CD4-positive, alpha-beta T cell treated with Interleukin-2 at 100 ng/mL for 4 hours (primary cell): ENCODE measurements at places on chromosomes 12 and 14.

DNA sequence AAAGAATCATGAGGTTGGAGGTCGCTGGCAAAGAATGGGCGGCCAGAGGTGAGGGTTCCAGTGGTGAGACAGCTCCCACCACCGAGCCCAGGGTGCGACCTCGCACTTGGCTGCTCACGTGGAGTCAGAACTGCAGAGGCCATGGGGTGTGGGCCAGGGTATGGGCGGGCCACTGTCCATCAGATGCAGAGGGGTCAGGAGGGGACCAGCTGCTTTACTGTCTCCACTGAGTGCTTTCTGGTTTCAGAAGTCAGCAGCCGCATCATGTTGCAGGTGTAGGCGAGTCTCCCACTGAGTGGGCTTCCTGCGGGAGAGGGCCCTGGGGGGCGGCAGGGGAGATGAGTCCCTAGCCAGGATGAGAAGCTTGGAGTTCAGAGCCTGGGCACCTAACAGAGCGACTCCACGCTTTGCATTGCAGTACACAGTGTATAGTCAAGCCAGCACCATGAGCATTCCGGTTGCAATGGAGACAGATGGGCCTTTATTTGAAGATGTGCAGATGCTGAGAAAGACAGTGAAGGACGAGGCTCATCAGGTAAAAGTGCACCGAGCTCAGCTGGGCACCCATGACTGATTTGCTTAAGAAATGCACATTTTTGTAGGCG is 46.9 kb upstream of the DYNC1H1 start:
- DNase-seq, result no peak

DNA sequence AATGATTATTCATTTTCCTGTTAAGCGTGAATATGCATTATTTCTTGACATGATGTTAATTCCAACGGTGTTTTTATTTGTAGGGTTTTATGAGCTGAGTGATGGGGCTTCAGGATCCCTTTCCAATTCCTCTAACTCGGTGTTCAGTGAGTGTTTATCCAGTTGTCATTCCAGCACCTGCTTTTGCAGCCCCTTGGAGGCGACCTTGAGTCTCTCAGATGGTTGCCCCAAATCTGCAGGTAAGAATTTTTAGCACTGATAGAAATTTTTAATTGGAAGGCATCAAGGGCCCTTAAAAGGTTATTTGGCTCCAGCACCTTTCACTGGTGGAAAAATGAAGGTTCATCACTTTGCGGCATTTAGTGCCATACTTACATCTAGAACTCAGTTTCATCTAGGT is 3.7 kb downstream of the DACT1 start:
- DNase-seq, result no peak

DNA sequence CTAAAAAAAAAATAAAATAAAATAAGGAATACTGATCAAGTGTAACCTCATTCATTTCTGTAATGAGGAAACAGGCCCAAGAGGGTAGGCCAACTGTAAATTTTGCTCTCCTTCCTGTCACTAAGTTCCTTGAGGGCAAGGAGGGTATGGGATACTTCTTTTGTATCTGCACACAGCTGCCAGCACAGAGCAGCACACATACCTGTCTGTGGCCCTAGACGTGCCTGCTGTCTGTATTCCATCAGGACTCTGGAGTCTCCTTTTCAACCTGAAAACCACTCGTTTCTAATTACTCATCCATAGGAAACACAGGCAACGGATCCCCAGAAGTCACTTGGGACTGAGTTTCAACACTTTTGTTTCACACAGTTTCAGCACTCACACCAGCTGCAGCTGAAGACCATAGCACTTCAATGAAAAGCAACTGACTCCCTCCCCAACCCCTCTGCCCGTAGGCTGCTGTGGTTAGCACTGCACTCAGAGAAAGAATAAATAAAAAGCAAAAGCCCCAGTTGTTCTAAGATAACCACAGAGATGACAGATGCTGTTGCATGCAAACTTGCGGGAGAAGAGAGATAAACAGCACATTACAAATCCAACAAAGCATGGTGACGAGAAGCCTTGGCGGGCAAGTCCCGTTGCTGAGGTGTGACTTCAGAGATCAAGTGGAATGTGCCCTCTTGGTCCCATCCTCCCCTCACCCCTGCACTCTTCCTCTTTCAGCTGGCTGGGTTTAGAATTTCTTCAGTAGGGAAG is 24.9 kb downstream of the CRACR2A start:
- peak; percentile 35 for DNase-seq

DNA sequence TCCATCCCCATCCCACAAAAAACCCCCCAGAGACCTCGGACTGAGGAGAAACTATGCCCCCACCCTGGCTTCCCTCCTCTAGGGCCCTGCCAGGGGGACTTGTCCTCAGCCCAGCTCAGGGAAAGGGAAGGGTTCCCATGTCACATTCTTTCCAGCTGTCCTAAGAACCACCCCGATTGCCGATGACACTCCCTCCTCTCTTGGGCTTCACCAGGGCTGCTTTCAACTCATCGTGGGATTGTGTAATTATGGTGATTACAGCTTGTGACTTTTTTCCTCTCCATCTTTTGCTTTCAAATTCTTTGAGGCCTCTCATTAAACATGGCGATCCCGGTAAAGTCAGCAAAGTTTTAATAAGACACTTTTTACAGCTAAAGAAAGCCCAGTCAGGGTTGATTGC is 344.0 kb downstream of the DPF3 start:
- DNase-seq, result no peak

DNA sequence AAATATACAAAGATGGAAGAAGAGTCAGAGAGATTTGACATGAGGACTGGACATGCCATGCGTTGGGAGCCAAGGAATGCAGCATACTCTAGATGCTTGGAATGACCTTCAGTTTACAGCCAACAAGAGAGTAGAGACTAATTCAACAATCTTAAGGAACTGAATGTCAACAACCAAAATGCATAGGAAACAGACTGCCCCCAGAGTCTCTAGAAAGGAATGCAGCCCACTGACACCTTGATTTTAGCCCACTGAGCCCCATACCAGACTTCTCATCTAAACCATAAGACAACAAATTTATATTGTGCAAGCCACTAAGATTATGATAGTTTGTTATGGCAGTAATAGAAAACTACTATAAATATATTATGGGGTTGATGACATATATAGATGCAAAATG is 611.2 kb downstream of the RPS29 start:
- no peak for DNase-seq

- DNase-seq, result no peak
These were observed 79.8 kb upstream of the SEL1L start for GRCh38 chr14:81613341-81614045.

- DNase-seq, result peak; percentile 56
These were observed 98.9 kb downstream of the PRKCH start for GRCh38 chr14:61420326-61420725.

- no peak for DNase-seq
These were observed 197.4 kb upstream of the DIO3 start for GRCh38 chr14:101363880-101364391.

DNA sequence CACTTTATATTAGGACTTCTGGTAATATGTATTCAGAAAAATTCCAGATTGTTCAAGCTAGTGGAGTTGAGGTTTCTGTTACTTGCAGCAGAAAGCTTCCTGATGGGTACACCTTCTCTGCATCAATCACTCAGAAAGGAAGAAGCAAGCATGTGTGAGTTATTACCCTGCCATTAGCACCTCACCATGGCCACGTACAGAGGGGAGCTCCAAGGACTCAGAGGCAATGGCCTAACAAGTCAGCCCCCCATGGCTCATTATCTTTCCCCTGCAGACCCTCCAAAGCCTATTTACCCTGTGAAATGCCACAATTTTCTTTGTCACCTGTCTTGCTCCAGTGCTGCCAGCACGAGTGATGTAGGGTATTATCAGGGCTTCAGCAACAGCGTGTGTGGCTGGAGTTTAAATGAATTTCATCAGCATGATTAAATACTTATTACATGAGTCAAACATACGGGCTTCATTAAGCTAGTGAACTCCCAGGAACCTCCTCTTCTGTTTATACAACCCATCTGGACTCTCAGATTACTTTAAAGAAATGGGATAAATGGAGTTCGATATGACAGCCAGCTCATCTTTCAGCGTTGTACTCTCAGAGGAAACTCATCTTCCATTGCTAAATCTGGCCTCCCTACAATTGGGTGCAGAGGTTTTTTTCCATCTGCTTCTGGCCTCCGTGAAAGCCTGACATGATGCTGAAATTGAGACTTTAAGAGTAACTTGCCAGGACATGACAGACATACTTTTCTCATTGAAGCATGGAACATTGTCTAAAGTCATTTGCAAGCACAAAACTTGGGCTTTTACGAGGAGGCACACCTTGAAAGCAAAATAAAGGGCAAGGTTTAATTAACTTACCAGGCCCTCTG is 135.9 kb downstream of the TMEM30B start:
- DNase-seq, result no peak

GRCh38 chr14:63891148-63891975 is 38.6 kb downstream of the SYNE2 start:
- DNase-seq, result no peak

- peak; percentile 74 for DNase-seq
These were observed 141.4 kb downstream of the PPM1H start for GRCh38 chr12:62793256-62794217.
